Cerebellar cortex (tissue), 1 donor: ENCODE measurements at places on chromosomes 6 and 20.
A peak's percentile ranks its signal among the peaks of the same experiment; 100 is the strongest.

DNA sequence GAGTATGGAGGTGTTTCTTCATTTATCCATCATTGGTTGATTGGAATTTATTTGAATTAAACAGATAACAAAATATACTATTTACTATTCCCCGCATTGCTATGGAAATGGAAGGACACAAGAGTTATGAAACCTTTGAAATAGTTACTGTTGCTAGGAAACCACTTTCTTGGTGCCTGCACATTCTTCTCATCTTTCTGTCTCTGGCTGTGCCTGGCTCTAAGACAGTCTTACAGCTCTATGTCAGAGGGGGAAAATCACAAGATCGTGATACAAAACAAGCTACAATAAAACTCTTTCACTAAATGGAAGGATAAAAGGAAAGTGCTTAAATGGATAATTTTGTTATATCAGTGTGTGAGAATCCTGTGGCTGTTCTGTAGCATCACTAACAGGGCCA is 453.0 kb downstream of the LMBRD1 start:
- DNase-seq: no peak

DNA sequence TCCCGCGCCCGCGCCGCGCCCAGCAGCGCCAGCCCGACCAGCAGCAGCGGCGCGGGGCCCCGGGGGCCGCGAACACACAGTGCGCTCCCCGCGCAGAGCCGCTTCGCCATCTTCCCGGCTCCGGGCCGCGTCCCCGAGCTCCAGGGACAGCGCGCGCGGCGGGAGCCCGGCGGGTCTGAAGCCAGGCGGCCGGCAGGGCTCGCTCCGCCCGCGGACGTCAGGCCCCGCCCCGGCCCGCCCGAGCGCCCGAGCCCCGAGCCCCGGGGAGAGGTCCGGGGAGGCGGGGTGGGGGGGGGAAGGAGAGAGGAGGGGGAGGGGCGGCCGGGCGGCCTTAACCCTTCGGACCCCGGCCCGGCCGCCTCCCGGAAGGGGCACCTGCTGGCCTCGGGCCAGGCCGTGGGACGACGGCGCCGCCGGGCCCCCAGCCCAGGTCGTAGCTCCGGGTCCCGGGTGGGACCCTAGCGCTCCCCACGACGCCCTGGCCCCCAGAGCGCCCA is at the start of gene LAMA5:
Gene LAMA5, minus strand, starts transcription at position 177 of the 497 bp plus-strand sequence. Its CDS starts 67 bp downstream, at position 110.
- DNase-seq: no peak

- no peak for DNase-seq
Measured at GRCh38 chr6:154613137-154613676, 102.7 kb upstream of the CNKSR3 start.

GRCh38 chr20:36815454-36816091 is 42.0 kb upstream of the DSN1 start:
- no peak for DNase-seq

DNA sequence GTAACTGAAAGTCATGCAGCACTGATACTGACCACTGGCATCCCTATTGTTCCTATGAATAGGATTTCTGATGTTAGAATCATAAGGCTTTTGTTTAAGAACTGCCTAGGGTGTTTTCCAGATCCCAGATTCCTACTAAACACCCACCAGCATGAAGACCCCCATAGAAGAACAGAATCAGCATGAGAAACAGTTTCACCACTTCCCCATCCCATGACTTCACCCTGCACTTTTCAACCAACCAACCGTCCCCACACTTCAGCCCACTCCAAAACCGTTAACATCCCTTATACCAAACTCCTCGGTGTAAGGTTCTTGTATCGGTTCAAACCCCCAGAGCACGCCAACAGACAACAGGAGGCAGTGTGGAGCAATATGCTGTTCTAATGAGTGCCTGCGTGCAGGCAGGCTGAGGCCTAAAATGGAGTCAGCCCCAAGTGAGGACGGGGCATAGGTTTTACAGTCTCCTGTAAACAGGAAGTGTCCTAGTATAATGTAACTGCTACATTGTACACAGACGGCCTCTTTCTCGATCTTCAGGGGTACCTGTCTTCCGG is 11.4 kb upstream of the SSTR4 start:
- no peak for DNase-seq

GRCh38 chr6:129936329-129937165 is 75.4 kb upstream of the TMEM244 start:
- DNase-seq: peak; percentile 79

DNA sequence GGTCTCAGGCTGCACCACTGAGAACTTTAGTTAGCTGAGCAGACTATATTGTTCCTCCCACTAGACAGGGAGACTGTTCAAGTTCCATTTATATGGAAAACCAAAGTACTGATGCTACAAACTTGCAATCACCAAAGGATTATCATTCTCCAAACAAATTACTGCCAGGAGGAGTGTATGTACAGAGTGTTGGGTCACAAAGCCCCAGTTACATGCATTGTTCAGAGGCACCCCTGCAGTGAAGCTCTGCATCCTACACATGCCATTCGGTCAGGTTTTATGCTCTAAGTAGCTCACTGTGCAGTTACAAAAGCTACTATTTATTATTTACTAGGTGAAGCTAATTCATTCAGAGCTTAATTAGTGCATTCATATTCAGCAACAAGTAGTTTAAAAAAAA is 75.8 kb downstream of the SMLR1 start:
- DNase-seq: no peak

DNA sequence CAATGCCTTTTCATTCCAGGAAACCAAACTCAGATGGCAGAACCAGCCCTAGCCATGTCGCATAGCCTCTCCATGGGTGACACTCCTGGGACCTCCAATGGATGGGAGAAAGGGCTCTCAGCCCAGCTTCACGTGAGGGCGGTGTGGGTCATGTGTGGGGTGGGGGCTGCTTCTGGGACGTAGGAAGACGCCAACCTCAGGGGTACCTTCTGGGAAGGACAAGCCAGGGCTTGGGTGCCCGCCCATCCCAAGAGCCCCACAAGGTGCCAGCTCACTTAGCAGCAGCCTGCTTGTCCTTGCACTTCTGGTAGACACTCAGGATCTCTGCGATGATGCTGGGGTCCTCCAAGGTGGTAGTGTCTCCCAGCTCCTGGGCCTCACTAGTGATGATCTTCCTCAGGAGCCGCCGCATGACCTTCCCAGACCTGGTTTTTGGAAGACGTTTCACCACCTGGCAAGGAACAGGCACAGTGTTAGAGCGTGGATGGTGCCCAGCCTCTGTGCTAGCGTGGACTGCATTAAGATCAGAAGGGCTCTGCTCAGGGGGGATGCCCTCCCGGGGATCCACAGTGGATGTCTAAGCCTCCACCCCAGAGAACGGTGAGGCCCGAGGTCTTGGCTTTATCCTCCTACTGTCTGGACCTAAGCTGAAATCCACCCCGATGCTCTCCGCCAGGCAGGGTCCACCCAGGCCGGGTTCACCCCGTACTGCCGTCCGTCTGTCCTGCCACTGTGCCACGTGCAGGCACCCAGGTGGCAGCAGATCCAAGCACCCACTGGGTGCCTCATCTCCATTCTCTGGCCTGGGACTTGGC is 15.1 kb upstream of the APMAP start:
- DNase-seq: no peak

- DNase-seq: no peak
Measured at GRCh38 chr6:143685653-143686052, 7.9 kb downstream of the PHACTR2 start.

DNA sequence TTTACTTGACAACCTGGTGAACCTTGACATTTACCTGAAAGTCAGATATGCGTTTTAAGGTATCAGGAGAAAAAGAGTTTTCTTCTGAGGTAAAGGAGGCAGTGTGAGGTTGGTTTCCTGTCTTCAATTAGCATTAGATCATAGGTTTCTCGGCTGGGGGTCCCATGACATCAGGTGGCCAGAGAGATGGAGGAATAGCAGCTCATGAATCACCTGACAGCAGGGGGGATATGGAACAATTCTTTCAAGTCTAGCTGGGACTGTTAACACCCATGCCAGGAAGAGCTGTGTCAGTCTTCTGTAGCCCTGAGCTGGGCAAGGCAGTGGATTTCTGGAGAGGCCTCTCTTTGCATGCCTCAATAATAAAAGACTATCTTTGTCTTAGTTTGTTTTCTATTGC is 108.0 kb upstream of the TMEM170B start:
- DNase-seq: no peak

DNA sequence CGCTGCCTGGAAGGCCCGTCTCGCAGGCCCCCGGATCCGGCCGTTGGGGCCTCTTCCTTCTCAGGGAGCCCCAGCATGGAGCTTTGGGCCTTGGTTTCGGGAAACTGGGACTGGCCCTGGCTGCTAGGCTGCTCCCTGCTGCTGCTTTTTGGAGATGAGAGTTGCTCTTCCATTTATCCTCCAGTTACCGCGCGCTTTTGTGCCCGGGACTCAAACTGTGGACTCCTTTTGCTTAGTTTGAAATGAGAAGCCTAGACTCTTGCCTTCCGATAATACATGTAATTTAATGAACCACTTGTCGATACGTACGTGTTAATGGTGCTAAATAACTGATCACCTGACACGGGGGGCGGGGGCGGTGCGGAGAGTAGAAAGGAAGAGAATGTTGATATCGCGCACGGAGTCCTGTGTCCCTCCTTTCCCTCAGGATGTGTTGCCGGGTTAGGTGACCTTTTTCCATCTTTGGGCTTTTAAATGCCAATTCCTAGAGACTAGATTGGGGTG is 968 bp downstream of the PHF3 start:
- DNase-seq: peak; percentile 62

DNA sequence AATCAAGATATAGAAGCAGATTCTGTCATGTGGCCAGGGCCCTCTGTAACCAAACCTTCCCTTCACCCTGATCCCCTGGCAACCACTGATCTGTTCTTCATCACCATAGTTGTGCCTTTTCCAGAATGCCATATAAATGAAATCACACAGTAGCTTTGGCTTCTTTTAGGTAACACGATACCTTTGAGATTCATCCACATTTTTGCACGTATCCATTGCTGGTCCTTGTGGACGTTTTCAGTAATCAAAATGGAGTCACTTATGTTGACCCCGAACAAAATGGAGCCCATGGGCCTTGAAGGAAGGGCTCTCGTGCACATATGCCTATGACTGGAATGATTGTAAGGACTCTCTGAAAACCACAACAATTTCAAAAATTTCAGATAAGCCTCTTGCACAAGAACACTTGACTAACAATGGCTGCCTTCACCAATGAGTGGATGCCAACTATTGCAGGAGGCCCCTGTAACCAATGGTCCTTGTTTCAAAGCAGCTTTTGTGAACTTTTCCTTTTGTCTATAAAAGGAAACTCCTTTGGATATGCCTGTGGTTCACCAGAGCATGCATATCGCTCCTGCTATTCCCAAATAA is 84.3 kb upstream of the RALY start:
- DNase-seq: no peak

DNA sequence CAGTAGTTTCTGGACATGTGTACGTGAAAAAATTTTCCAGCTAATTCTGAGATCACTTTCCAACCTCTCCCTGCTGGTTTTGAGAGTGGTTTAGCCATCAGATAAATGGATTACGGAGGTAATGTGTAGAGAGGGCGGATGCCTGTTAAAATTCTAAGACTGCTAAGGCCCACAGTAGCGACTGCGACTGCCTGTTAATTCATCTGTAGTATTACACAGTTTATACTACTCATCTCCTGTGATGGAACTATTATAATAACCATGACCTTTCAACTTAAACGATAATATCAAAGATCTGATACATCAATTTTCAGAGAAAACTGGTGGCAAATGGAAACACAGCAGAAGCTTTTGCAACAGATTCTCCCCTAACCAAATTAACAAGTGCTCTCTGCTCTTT is 102.3 kb downstream of the IRF4 start:
- no peak for DNase-seq

DNA sequence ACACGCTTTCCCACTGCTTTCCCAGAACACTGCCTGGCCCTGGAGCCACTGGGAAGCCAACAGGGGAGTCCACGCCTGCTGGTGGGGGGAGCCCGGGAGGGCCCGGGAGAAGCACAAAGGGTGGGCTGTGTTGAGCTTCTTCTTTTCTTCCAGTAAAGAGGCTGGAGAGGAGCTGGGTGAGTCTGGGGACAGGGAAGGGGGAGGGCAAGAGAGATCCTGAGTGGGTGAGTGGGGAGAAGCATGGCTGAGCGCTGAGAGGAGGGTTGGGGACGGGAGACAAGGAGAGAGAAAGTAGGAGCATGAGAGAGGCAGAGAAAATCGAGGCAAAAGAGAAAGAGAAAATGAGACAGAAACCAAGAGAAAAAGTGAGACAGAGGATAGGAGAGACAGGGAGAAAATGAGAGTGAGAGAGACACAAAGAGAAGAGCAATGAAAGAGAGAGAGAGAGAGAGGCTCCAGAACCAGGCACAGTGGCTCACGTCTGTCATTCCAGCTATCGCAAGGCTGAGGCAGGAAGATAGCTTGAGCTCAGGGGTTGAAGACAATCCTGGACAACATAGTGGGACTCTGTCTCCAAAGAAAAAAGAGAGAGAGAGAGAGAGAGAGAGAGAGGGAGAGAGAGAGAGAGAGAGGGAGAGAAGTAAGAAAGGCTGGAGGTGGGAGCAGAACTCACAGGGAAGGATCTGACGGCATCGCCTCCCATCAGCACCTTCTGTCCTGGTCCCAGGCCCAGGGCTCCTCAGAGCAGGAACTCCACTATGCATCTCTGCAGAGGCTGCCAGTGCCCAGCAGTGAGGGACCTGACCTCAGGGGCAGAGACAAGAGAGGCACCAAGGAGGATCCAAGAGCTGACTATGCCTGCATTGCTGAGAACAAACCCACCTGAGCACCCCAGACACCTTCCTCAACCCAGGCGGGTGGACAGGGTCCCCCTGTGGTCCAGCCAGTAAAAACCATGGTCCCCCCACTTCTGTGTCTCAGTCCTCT is 2.0 kb downstream of the LST1 start:
- no peak for DNase-seq

GRCh38 chr6:20180935-20181334 is 31.3 kb downstream of the MBOAT1 start:
- DNase-seq: no peak

GRCh38 chr6:64214373-64214772 is 578.8 kb downstream of the PHF3 start:
- no peak for DNase-seq

DNA sequence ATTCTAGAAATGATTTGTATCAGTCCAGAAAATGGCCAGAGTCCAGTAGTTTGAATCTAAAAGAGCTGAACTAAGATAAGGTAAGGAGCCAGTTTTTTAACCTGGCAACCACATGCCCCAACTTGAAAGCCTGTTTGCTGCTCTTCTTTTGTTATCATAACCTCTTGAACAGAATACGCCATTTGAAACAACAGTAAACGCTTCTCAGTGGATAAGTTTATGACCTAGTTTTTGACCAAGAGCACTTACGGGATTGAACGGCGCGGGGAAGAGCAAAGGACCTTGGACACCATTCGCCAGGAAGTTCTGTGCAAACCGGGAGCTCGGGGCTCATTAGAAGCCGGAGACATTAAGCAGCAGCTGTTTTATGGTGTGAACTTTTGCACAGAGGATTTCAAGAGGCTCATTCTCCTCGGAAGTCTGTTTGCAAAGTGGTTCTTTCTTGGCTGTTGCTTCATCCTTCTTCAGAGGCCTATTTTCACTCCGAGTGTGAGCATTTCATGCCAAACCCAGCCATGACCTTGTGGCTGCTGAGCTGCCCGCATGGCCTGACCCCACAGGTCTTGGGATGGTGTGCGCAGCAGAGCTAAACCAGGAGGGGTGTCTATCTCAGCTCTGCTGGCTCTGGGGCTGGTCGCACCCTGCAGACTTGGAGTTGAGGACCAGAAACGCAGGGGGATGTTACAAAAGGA is 215.1 kb downstream of the SOX4 start:
- no peak for DNase-seq

GRCh38 chr6:134346932-134347545 is 29.1 kb upstream of the SGK1 start:
- no peak for DNase-seq
